ENCODE measurements at places on chromosomes 5 and 9.

GRCh38 chr5:94017579-94017978 lies 276.2 kb upstream of the POU5F2 start:
- no peak for DNase-seq

- peak; percentile 5 for DNase-seq
Observed at GRCh38 chr9:93597142-93597706, 20.8 kb downstream of the PHF2 start.

GRCh38 chr9:95132366-95133324 lies 184.9 kb downstream of the FANCC start:
- DNase-seq = peak; percentile 54

GRCh38 chr9:97527626-97528528 lies 26.4 kb downstream of the TMOD1 start:
- DNase-seq = no peak

DNA sequence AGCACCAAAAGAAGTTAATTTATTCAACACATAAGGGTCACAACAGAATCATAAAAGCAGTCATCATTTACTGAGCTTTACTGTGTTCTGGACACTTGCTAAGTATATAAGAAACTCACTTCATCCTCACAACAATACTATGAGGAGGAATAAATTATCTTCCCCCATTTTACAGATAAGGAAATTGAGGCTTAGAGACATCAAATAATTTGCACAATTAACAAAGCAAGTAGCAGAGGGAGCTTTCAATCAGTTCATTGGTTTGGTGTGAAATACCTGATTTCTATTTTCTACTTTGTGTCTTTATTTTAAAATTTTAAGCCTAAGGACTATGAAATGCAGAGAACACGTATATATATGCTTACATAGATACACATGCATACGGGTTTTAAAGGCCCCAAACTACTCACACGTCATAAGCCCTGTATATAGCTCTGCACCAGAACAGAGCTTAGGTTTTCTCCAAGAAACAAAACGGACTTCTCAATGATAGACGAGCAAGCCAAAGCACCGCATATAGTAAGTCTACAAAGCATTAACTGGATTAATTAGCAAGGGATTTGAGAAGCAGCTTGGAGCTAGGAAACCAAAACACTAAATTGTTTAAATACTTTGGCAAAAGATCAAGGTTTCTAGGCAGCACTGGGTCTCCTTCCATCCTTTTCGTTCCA lies 95.6 kb downstream of the DENND1A start:
- no peak for DNase-seq

DNA sequence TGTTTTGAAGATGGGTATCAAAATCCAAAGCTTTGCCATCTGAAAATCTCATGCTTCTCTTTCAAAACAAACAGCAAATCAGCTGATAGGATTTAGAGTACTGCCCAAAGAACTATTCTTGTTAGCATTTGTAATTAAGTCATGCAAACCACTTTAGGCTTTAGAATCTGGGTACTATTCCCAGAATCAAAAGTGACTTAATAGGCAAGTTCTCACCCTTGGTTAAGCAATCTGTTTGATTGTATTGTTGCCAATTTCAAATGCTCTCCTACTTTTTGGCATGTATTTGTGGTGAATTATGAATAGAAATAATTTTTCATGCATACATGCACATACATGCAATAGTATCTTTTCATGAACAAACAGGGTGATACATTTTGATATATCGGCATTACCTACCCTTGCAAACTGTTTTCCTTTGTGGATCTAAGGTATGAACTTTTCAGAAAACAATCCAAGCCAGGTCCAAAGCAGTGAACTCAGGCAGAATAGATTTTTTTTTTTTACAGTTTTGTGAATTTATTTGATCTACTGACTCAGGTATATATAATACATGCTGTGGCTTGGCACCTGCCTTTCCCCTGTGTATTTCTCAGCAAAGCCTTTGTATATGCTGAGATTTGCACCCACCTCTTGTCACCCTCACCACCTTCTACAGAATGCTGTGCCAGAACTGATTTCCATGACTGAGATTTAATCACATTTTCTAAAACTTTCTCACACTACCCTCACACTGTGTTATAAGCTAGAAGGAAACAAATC lies 9.0 kb downstream of the IL33 start:
- DNase-seq = no peak

GRCh38 chr5:4044881-4045280 lies 449.2 kb downstream of the IRX1 start:
- DNase-seq = no peak

DNA sequence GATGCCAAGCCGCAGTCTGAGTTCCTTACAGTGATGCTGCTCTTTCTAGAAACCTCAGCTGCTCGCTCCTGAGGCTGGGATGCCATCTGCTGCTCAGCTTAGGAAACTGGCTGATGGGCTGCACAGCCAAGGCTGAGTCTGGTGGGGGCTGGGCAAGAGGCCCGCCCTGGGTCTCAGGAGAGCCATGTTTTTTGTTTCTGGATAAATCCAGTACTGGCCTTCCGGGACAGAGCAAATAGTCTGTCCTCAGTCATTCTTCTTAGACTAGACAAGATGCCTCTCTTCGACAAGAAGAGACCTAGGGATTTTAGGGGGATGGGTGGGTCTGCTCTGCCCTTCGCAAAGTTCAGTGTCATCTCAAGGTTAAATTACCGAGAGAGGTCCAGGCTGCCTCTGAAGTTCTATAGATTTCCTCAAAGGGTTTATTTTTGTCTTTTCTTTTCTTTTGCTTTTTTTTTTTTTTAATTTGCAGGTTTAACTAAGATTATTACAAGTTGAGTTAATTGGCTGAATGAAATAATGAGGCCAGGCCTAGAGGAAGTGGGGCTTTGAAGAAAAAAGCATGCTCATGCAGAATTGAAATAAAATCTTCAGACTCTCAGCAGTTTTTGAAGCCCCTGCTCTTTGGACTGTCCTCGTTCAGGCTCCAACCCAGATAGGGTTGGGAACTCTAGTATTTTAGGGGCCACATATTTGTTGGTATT lies 30.6 kb upstream of the MATR3 start:
- DNase-seq = peak; percentile 94

DNA sequence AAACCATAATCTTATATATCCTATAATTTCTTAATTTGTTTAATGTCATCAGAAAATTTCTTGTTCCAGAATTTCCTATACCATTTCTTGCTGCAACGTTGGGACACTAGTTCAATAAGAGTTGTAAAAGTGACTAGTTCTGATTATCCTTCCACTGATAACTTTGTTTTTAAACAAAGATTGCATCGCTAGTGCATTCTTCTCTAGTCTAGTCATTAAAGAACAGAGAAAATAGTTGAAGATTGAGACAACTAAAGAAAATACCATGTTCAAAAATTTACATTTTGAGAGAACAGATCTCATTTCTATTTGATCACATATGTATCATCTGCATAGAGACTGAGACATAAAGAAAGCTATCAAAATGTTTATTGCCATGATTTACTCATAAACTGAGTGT lies 1888.2 kb downstream of the EFNA5 start:
- no peak for DNase-seq

GRCh38 chr5:6392561-6392960 lies 14.2 kb upstream of the MED10 start:
- no peak for DNase-seq

DNA sequence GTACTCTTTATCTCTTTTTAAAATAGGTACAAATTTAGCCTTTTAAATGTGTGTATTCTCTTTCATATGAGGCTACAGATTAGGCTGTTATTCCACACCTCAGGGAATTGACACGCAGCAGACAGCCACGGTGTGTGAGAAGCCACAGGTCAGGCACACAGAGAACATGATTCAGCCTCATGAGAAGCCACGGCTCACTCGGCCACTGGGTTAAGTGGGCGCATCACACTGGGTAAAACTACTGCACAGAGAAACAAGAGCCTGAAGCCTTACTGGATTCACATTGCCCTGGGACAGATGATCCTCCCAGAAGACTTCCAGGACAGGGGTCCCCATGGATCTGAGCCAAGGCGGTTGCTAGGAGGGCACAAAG lies 28.2 kb downstream of the LPCAT1 start:
- DNase-seq = no peak

DNA sequence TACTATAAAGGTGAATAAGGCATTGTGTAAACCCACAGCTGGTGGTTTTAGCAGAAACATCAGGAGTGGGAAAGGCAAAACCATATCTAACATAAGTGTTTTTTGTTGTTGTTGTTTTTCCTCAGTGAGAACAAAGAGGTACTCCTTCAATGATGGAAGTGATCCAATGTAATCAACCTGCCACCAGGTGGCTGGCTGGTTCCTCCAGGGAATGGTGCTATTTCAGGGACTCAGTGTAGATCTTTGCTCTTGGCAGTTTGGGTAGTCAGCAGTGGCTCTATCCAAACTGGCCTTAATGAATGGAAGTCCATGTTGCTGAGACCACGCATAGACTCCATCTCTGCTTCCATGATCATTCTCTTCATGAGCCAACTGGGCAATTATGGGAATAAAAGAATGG lies 10.8 kb downstream of the DMRTA1 start:
- DNase-seq = no peak
